ENCODE measurements at places on chromosomes 2 and 18.

GRCh38 chr18:75681538-75682115 lies 254.1 kb upstream of the SMIM21 start:
- DNase-seq: no peak

DNA sequence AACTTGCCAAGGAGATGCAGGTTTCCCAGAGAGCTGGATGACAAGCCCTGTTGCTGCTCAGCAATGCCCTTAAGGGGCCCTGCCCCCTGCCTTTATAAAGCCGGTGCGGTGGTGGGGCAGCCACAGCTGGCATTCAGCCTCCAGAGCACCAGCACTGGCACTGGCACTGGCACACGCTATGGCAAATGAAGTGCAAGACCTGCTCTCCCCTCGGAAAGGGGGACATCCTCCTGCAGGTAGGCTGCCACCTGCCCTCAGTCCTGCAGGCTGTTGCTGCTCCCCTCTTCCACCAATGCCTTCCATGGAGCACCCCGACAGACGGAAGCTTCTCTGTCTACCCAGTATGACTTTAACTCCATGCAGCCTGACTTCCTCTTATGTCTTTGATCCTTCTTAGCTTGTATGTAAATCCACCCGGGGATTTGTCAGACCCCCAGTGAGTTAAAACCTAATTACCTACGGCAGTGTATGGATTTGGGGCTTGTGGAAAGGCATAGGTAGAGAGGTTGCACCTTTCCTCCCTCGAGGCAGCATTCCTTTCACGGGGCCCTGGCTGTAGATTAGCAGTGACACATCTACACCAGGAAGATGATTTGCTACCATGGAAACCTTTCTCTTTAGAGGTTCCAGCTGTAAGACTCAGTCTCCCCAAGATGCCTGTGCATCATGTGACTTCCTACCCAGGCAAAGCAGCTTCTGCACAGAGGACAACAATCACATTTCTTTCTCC lies at the start of gene DAPL1:
TSS of gene DAPL1 (plus strand) at position 123 of the 730 bp plus-strand sequence. CDS start at position 179, 56 bp downstream.
- DNase-seq: no peak

- DNase-seq: no peak
Observed at GRCh38 chr2:32591669-32592463, 36.0 kb upstream of the TTC27 start.

DNA sequence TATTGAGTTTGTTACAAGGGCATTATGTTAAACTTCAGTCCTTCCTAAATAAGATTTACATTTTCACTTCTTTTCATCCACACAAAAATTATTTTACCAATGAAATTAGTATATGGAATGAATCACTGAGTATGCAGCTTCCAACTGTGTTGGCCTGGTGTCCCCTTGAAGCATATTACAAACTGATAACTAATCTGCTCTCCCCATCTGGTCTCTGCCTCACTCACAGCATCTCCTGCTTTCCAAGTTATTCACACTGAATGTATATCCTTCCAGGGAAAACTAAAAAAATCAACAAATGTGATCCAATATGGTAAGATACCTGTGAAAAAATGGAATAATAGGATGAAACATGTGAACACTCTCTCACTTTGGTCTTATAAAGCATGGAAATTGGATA lies 90.0 kb upstream of the NYAP2 start:
- DNase-seq: no peak

DNA sequence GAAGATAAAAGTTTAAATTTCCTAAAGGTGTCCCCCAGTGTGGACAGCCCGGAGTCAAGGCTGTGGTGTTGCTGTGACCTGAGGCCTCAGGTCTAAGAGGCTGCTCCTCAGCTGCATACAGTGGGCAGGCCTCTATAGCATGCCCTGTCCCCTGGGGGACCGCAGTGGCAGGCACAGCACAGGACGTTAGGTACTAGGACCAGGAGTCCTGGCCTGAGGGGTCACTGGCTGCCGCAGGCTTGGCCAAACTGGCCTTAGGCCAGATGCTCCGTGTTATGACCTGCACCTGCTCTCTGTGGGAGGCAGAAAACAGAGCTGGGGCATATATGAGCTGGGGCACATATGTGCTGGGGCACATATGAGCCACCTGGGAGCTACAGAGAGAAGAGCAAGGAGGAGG lies 21.2 kb upstream of the MAL start:
- no peak for DNase-seq

DNA sequence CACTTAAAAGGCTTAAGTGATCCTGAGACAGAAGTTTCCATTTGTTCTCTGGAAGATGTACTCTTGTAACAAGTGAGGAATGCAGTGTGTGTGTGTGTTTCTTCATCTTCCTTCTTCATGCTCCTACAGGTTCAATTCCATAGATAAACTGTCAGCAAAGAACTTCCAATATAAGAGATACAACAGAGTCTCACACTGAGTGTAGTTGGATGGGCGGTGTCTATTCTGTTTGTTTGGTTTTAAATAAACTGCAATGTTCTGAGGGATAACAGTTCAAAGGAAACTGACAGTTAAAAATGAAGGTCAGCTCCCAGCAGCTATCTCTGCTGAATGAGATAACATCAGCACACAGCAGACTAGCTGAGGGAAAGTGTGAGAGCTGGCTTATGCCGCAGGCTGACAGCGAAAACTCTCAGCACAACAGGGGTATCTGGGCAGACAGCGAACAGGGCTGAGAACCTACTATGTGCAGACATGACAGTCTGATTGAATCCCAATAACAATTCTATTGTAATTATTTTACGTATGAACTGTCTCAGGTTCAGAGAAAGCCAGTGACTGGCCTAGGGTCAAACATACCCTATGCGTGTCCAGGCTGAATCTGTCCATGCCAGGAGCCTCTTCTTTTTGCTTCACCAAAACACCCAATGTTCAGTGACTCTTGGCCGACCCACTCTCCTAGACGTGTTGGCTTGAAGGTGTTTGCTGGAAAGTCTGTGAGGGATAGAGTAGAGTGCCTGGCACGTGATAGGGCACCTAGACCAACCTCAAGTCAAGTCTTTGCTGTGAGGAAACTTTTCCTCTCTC lies 201.9 kb upstream of the TRIB2 start:
- DNase-seq: no peak

DNA sequence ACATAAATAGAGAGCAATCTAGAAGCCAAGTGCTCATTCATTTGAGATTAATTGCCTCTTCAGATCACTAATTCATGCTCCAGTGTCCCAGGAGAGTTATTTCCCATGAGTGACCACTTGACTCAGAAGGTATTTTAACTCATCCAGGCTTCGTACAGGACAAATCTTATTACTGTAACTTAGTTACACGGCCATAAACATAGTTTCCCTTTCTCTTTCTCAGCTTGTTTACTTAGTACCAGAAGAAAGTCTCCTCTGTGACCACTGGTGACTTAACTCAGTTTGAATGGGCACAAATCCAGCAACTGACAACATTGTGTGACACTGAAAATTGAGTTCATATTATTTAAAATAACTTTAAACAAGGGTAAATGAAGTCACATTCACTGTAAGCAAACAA lies 25.3 kb downstream of the MMADHC start:
- peak; percentile 24 for DNase-seq

DNA sequence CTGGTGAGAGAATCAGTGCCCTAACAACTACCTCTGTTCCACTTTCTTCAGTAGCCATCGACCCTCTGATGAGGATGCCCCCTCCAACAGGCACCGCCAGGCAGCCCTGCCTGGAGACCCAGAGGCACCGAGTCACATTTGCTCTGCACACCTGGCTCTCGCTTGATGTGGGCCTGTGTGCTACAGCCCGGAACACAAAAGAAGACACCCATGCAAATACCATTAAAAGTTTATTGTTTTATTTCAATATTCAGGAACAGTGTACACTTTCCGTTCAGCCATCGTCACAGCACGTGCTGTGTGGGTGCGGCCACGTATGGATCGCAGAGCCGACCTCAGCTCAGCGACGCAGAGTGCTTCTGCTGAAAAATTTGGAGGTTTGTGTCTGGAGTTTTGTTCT lies 154.0 kb downstream of the MBP start:
- no peak for DNase-seq

GRCh38 chr2:97736608-97737330 lies 23.4 kb downstream of the ZAP70 start:
- DNase-seq: no peak

GRCh38 chr2:102442967-102443828 lies 20.2 kb downstream of the IL18RAP start:
- DNase-seq: peak; percentile 37

DNA sequence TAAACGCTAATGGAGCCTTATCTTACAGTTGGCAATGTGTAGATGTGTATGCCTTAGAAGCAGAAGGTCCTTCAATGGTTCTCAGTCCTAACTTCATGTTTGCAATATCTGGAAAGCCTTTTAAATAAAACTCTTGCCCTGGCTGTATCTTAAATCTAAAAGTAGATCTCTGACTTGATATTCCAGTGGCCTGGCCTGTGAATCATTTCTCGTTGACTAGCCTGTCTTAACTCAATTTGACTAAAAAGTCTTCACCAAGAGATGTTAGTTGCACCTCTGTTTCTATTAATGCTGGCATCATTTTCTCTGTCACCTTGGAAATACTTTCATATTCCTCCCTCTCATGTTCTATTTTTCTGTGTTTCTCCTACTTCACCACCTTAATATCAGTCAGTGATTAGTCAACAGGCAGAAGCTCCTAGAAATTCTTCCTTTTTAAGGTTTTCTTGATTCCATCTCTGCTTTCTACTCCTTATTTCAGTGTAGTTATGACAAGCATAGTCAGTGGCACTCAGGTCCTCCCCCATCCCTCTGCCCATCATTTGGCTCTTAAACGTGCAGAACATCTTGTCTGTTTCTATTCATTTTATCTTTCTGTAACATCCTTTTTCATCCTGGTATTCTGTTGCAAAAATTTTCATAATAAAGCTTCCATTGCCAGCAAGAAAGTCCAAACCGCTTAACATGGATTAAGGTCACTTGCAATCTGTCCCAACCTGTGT lies 4.3 kb downstream of the ITGAV start:
- no peak for DNase-seq
